ENCODE measurements at places on chromosomes 6 and 20.

GRCh38 chr20:54470697-54471096, 4.7 kb upstream of the DOK5 start:
- H3K4me3 ChIP-seq, result no peak overlapping the region
- peaks cover 2% of the 10 kb centered on the region for H3K36me3 ChIP-seq
- H3K27me3 ChIP-seq, result peaks cover 14% of the 10 kb centered on the region

DNA sequence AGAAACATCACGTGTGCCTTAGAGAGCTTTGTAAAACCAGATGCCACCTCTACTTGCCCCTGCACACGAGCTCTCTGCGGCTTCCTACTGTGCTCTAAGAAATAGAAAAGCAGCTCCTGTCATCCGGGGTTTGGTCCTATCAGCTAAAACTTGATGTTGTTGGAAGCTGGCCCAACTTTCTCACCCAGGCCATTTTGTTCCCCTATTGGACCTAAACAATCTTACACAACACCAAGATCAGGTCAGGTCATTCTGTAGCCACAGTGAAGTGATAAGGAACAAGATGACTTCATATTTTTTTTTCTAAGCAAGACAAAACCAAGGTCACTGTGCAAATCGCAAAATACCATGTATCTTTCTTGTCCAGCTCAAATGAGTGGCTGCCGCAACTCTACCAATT, 486.0 kb downstream of the PTPRT start:
- H3K27me3 ChIP-seq, result no peaks in the 10 kb centered on the region
- H3K36me3 ChIP-seq, result no peaks in the 10 kb centered on the region
- no peak for DNase-seq
- H3K27ac ChIP-seq, result no peak overlapping the region
- no peak overlapping the region for H3K4me3 ChIP-seq

- H3K27me3 ChIP-seq, result no peaks in the 10 kb centered on the region
- H3K4me3 ChIP-seq, result no peak overlapping the region
- no peak for DNase-seq
- no peaks in the 10 kb centered on the region for H3K4me1 ChIP-seq
These were observed 28.9 kb downstream of the ZNF831 start for GRCh38 chr20:59192533-59192896.

- peaks cover 8% of the 10 kb centered on the region for H3K36me3 ChIP-seq
- no peak overlapping the region for H3K27ac ChIP-seq
- peaks cover 2% of the 10 kb centered on the region for H3K4me1 ChIP-seq
These were observed 86.8 kb downstream of the ARHGAP18 start for GRCh38 chr6:129623008-129623732.

DNA sequence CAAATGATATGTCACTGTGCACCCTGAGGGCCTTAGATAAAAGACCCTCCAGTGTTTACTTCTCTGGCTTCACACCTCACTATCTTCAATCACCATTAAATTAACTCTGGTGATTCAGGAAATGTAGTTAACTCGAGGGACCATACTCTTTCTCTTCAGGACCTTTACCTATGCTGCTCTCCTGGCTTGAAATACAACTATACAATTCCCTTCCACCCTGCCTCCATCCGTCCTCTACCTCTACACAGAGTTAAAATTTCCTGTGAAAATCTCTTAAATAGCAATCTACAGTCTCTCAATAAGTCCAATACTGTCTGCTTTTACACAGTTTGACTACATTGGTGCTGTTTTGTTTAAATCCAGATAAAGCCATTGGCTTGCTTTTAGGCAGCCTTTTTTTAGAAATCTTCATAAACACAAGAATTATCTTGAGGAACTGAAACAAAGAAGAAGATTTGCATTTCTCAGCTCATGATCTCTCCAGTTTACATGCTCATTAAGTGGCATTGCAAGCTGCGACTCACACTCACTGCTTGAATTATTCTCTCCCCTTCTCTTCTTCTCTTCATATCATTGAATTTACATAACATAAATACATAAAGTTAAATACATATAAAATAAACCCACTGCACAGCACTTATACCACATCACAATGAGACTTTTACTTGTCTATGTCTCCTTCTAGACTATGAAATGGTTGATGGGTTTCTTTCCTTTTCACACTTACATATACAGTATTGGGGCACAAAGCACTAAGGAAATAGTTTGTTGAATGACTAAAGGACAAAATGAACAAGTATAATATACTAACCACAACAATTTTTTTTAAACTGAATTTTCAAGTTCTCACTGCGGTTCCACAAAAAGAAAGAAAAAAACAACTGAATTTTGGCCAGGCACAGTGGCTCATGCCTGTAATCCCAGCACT, 239.0 kb upstream of the KCNQ5 start:
- no peak overlapping the region for H3K27ac ChIP-seq
- no peaks in the 10 kb centered on the region for H3K4me1 ChIP-seq
- no peaks in the 10 kb centered on the region for H3K27me3 ChIP-seq
- no peak for DNase-seq
- H3K36me3 ChIP-seq, result no peaks in the 10 kb centered on the region

DNA sequence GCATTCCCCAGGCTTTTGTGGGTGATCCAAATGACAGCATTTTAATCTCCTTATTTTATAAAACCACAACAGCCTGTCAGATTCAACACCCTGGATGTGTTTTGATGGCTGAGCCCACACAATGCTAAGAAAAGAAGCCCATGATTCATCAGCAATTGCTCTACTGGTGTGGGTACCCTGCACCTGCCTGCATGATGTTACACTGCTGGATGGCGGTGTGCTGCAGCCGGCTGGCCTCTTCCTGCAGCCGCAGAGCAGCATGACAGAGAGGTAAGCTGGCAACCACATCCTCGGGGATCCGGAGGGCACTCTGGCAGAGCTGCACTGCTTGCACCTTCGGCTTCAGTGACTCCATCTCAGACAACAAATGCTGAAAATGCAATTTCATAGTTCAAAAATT, 327.5 kb downstream of the SYNE1 start:
- H3K4me1 ChIP-seq, result peaks cover 16% of the 10 kb centered on the region
- peaks cover 5% of the 10 kb centered on the region for H3K27me3 ChIP-seq
- peak; percentile 44 for DNase-seq
- no peak overlapping the region for H3K4me3 ChIP-seq
- no peaks in the 10 kb centered on the region for H3K36me3 ChIP-seq

- peaks cover 8% of the 10 kb centered on the region for H3K27me3 ChIP-seq
- H3K4me3 ChIP-seq, result no peak overlapping the region
- peaks cover 10% of the 10 kb centered on the region for H3K4me1 ChIP-seq
- no peaks in the 10 kb centered on the region for H3K36me3 ChIP-seq
- DNase-seq, result no peak
- no peak overlapping the region for H3K27ac ChIP-seq
These were observed 67.3 kb downstream of the MDGA1 start for GRCh38 chr6:37630281-37630799.

DNA sequence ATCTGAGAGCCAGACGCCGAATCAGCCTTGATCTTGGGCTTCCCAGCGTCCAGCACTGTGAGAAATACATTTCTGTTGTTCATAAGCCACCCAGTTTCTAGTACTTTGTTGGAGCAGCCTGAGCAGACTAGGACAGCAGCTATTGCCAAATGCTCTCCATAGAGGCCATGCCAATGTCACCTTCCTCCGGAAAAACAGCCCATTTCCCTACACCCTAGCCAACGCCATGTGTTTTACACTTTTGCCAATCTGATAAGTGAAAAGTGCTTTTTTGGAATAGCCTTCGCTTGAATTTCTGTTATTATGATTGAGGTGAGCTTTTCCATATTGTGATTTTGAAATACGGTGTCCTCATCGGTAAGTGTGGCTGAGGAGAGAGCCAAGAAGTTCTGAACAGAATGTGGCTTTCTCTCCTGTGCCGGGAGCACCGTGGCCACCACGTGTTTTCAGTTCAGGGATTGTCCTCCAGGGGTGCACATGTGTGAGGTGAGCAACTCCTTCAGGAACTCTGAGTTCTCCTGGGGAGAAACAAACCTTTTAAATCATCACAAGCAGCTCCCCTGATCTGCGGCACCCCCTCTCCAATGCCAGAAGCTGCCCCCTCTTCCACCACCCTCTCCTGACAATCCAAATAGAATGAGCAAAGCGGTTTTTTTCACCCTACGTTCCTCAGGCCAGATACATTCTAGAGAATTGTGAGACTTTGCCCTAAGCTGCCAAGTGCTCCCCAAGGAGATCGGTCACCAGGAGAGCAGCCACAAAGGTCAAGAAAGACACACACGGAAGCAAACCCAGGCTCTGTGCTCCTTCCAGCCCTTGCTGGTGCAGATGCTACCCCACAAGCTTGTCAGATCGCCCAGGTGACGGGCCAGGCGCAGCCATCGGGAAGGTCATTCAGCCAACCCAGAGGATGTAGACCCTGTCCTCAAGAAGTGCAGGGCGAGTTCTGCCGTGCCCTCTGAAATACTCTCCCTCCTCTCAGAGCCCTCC, 36.0 kb downstream of the TAF8 start:
- H3K4me1 ChIP-seq, result no peaks in the 10 kb centered on the region
- H3K27me3 ChIP-seq, result no peaks in the 10 kb centered on the region
- no peak overlapping the region for H3K27ac ChIP-seq
- no peak for DNase-seq
- H3K36me3 ChIP-seq, result peaks cover 3% of the 10 kb centered on the region

- H3K4me1 ChIP-seq, result no peaks in the 10 kb centered on the region
- no peaks in the 10 kb centered on the region for H3K27me3 ChIP-seq
- H3K36me3 ChIP-seq, result no peaks in the 10 kb centered on the region
- no peak overlapping the region for H3K4me3 ChIP-seq
- H3K27ac ChIP-seq, result no peak overlapping the region
- no peak for DNase-seq
These were observed 288.9 kb upstream of the IRAK1BP1 start for GRCh38 chr6:78578430-78578829.

- no peak for DNase-seq
- H3K4me1 ChIP-seq, result no peaks in the 10 kb centered on the region
- no peak overlapping the region for H3K27ac ChIP-seq
- peaks cover 7% of the 10 kb centered on the region for H3K36me3 ChIP-seq
These were observed 13.0 kb upstream of the MYL9 start for GRCh38 chr20:36528176-36528874.
